Activated naive CD4-positive, alpha-beta T cell treated with anti-CD3 and anti-CD28 coated beads, Interleukin-2, amount 10 ng/mL, durations not matched to agents 7 days and 5 days (primary cell): ENCODE measurements at places on chromosomes 7 and 10.

DNA sequence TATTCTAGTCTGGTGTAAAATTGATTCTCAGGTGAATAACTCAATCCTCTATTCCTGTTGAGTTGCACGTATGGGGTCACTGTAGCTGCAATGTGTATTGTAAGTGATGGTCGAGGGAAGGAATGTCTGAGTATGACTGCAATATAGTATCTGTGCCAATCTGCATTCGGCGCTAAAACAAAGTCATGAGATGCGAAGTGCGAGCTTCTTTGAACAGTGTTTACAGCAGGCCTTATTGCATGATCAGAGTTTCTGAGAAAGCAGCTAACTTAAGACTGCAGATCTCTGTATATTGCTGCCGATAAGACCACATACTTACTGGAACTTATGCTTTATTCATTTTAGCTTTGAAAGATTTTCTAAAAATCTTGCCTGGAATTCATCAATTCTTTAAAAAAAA lies 341.7 kb upstream of the BMPER start:
- no peak for DNase-seq

DNA sequence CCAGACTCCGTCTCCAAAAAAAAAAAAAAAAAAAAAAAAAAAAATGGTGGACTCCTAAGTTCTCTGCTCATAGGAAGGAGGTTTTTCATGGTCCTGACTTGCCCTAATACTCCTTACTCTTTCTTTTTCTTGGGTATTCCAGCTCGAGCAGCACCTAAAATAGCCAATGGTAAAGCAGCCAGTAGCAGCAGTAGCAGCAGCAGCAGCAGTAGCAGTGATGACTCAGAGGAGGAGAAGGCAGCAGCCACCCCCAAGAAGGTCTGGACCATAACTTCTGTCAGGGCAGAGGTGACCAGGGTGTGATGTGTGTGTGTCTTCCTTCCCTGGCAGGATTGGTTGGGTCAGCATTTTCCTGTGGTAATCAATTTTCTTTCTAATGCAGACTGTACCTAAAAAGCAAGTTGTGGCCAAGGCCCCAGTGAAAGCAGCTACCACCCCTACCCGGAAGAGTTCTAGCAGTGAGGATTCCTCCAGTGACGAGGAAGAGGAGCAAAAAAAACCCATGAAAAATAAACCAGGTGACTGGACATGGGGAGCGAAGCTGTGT lies 6.9 kb downstream of the NOLC1 start:
- no peak for DNase-seq

DNA sequence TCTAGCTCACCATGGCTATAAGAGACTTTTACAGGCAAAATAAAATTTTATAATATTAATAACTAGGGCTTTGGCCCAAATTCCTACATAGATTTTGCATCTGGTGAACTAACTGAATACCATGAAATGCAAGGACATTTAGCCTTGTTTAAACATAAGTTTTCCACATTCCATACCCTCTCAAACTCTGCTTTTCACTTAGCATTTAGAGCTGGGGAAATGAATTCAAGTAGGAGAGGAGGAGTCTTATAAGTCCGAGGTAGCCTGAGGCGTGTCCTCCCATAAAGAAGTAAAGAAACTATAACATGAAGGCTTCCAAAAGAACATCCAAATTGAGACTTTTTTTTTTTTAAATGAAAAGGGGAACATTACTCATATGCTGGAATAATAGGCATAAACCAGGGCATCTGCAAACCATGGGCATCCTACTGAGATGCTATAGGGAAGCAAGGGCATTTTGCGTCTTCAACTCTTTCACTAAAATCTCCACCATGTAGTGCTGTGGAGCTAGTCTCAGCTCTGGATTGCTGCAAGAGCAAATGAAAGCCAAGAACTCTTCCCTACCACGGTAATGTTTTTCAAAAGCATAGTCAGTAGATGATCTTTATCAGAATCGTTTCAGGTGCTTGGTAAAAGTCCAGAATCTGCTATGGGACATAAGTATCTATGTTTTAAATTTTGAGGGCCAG lies 79.1 kb downstream of the PALS2 start:
- no peak for DNase-seq

DNA sequence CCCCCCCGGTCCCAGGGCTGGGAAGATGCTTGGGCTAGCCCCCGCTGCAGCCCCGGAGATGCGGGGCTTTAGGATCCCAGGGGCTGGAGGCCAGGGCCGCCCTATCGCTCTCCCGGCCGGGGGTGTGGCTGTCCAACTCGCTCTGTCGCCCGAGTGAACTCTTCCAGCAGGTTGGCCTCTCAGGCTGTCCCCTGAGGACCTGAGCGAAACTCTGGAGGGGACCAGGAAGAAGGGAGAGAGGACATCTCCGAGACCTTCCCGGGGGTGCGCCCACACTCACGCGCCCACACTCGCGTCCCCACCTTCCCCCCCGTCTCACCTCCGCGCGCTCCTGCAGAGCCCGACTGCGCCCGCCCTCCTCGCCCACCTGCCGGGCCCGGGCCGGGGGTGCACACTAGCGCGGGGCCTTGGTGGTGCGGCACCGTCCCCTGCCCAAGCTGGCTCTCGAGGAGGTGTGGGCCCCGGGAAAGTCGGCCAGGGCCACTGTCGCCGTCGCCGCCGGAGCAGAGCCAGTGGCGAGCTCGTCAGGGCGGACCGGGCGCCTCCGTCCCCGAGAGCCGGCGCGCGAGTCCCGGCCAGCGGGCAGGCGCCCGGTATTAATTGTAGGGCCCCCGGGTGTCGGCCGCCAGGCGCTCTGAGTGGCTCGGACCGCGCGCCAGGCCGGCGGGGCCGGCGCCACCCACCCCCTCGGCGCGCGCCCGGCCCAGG lies 101.7 kb upstream of the SVIL start:
- DNase-seq = peak; percentile 37

- no peak for DNase-seq
These were observed 24.6 kb downstream of the PAPOLB start for GRCh38 chr7:4837041-4837802.

DNA sequence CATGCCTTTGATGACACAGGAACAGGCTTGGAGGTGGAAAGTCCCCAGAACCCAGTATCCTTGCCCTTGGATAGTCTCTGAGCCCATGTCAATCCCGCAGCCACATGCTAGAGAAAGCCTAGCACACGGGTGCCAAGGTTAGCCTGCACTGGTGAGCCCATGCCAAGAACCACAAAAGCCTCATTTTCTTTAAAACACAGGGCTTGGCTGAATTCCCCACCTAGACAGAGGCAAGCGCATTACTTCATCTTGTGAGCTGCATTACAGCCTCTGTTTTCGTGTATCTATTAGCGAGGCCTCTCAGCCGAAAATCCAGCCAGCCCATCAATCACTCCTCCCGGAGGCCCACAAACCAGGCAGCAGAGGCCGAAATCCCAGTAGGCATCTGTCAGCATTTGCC lies 314.9 kb upstream of the AUTS2 start:
- no peak for DNase-seq

DNA sequence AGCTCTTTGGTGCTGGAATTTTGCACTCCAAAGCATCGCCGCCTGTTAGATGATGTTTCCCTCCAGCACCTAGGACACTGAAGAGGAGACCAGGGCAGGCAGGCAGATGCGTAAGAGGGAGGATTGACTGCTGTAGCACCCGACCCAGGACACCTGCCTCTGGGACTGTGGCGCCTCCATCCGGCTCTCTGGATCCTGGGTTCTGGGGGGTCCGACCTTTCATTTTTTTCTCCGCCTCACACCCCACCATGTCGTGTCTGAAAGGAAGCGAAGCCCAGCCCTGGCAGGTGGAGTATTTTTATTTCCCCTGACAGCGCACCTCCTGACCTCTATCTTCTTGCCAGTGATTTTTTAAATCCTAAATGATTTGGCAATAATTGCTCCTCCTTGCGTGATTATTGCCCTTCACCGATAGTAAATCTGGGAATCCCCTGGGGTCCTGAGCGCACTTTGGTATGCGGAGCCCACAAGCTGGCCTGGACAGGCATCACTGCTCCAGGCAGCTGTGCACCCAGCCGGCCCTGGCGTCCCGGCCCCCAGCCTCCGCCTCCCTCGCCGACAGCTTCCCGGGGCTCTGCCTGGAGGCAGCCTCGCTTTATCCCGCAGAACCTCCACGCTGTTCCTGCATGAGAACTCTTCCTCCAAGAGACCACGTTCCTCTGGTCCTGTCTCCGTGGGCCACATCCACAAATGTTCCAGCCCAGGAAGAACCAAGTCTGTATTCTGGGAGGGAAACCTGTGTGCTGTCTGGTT lies 48.4 kb downstream of the LHPP start:
- no peak for DNase-seq

DNA sequence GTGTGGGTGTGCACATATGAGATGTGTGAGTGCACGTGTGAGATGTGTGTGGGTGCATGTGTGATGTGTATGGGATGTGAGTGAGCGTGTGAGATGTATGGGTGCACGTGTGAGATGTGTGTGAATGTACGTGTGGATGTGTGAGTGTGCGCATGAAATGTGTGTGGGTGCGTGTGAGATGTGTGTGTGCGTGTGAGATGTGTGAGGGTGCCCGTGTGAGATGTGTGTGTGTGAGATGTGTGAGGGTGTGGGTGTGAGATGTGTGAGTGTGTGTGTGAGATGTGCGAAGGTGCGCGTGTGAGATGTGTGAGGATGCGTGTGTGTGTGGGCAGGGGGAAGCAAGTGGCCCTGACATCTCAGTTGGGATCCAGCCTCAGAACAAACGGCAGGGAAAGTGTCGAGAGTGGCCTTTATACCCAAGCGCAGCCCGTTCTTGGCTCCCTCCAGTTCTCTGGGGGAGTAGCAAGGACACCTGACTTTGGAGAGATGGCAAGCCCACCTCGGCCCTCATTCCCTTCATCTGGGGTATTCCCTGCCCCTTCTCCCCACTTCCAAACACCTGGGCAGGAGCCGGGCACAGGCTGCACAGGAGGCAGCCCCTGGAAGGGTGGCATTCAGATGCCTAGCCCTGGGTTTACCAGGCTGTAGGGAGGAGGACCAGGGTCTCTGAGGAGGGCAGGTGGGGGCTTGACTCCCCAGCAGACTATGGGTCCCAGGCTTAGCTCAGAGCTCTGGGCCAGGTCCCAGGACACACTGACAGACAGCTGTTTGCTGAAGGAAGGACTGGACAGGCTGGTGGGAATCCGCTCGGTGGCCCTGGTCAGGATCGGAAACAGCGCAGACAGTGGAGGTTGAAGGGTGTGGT lies 31.6 kb downstream of the PPIF start:
- DNase-seq = no peak

DNA sequence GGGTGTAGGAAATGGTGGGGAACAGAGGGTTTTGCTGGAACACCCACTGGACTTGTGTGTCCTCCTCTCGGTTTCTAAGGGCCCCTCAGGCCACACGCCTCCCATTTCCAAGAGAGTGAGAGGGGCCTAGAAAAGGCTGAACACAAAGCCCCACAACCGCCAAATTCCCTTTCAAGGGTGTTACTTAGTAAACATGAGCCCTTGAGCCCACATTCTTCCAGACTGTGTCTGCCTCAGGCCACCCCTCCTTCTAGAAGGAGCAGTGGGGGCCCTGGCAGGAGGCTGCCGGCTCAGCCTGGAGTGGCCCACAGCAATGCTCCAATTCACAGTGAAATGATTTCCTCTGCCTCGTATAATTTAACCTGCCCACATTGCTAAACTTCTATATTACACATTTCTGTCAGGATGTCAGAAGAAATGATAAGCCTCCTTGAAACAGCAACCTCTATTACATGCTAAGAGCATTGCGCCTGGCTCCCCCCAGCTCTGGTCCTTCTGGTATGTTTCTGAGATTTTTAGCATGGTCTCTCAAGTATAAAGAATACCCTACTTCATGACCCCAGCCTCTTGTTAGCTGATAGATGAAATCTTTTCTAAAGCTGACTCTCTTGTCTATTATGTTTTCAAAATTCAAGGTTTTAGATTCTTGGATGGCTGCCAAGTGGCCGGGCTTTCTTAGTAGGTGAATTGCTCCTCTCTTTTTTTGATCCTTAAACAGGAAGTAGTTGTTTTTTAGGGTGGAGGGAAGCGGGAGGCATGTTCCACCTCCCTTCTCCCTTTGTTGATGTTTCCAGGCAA lies 673.9 kb upstream of the GALNT17 start:
- DNase-seq = no peak

DNA sequence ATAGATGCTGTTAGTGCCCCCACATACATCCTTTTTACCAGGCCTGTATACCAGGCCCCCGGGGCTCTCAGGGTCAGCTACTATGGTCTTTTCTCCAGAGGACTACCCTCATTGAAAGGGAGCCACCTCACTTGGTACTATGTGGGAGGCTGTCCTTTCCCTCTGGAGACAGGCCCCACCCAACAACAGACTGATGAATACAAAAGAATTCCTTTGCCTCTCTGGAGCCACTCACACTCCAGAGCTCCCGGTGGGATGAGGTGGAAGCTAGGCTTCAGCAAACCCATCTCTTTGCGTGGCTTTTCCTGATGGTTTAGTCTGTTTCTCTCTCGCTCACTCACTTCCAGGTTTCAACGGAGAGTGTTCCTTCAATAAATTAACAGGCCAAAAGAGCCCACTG lies 30.3 kb downstream of the ANKMY2 start:
- no peak for DNase-seq

GRCh38 chr7:77536017-77536412 lies 1.1 kb upstream of the PTPN12 start:
- DNase-seq = no peak

DNA sequence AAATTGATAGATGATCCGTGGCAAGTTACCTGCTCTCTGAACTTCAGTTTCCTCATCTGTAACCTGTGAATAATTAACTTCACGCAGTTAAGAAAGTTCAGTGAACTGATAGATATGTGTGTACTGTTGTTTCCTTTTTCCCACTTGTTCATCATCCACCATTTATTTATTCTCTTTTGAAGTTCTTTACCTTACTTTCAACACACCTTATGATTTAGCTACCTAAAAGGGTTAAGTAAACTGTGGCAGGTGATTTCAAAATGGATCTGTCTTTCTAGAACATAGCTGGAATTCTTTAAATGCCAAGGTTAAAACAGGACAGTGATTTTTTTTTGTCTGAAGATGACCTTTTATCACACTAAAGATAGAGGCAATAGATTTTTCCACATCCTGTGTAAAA lies 27.4 kb upstream of the MALRD1 start:
- DNase-seq = no peak

DNA sequence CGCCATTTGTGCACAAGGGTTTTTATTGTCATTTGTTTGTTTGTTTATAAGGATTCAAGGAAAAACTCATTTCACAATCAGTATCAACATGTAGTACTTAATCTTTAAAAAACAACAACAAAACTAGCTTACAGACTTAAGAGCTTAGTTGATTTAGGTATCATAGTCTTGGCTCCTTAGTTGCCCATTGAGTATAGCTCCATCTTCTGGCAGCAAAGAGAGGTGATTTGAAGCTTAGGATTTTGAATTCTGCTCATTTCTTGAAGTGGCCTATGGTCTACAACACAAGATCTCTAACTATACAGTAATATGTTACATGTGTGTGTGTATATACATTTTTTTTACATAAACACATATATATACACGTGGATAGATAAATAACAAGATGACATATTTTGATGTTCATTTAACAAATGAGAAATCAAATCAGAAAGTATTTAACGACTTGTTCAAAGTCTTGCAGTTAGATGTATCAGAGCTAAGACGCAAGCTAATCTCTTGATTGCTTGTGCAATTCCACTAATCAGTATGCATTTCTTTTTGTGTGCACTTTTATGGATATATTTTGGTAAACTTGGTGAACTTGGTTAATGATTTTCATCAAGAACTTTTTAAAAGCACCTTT lies 307.3 kb downstream of the CAMK1D start:
- DNase-seq = no peak
